Activated CD4-positive, alpha-beta memory T cell treated with anti-CD3 and anti-CD28 coated beads for 36 hours (primary cell): ENCODE measurements at places on chromosomes 5 and 9. TPM values are rescaled to one million over a fixed set of nuclear protein-coding genes. Genes with fewer than 3 reads are reported as not detected.

GRCh38 chr5:53890490-53890889 lies 330.1 kb downstream of the NDUFS4 start:
- DNase-seq = no peak

GRCh38 chr5:41510176-41510831 lies at the start of gene PLCXD3:
TSS of gene PLCXD3 (minus strand) at chr5:41510601. CDS start at chr5:41510526, 75 bp downstream.
- no peak for DNase-seq

Gene SAP30L
- 32.0 TPM for total RNA-seq

Gene LCN9
- not detected for total RNA-seq

Gene MUSK
- not detected for total RNA-seq
